ELF-1 (cell line): ENCODE measurements at places on chromosomes 11 and 22.

DNA sequence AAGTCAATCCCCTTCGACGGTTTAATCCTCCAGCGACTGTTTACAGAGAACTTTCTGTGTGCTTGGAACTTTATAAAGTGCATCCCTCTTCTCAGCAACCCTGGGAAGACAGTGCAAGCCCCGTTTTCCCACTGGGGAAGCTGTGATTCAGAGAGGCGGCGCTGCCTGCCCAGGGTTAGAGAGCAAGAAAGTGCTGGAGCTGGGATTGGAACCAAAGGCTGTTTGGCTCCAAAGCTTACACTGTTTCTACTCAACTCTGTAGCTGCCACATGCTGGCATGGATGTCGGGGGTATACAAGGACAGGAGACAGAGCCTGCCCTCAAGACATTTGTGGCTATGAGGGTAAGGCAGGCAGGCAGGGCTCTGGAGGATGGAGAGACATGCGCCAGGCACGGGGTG lies 13.0 kb downstream of the FBLN1 start:
- DNase-seq: no peak

DNA sequence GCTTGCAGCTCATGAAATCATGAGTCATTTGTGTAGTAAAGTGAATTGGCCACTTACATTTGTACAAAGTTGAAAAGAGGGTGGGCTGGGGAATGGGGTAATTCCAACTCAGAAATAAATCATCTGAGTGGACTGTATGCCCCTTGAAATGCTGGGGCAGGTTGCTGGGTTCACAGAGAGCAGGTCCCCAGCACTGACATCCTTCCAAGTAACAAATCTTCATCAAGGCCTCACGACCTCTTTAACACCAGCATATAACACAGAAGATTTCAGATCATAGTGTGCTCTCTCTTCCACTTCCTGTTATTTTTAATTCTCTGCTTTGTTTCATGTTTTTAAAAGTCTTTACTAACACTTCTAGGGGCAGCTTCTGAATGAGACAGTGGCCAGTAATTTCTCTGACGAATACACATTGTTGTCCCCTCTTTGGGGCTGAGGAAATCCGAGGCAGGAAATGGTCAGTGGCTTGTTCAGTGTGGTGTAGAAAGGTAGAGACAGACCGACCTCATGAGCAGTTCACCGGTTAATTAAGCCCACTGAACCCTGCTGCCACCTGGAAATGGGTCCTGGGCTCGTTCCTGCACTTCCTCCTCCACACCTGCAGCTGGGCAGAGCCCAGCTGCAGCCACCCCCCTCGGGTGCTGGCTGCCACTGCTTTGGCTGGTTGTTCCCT lies 127.7 kb downstream of the MAML2 start:
- no peak for DNase-seq

- no peak for DNase-seq
These were observed 1496.5 kb downstream of the FAM181B start for GRCh38 chr11:81237139-81237538.

- peak; percentile 72 for DNase-seq
These were observed 883.9 kb downstream of the BRD1 start for GRCh38 chr22:48943567-48944432.

DNA sequence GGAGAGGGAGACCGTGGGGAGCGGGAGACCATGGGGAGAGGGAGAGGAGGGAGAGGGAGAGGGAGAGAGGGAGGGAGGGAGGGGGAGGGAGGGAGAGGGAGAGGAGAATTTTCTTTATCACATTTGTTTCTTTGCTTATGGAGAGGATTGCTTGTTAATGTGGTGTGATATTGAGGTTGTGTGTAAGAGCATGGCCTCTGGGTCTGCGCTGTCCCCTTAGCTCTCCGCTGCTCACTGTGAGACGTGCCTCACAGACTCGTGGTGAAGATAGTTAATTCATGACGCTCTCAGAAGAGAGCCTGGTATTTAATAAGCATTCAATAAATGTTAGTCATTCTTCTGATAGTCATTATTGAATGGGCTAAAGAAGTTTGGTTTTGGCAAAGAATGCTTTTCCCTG lies 26.2 kb downstream of the PPFIA1 start:
- DNase-seq: no peak

- DNase-seq: no peak
These were observed at the start of gene SCARF2 for GRCh38 chr22:20437613-20438426. TSS of gene SCARF2 (minus strand) at chr22:20437825. CDS start at chr22:20437754, 71 bp downstream.

DNA sequence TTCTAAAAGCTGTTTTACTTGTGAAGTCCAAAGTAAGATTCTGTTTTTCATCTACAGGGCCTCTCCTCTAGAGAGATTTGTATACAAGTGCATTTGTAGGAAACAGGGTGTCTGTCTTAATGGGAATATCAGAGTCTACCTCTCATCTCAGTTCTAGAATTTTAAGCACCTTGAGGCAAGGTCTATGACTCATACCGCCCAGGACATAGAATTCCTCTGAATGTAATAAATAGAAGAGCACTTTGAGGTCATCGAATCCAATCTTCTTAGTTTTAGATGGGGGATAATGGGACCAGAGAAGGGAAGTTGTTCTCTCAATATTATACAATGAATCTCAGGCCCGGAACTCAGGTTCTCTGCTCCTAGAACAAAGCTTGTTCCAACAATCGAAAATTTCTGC lies 101.8 kb upstream of the TIMP3 start:
- DNase-seq: no peak

DNA sequence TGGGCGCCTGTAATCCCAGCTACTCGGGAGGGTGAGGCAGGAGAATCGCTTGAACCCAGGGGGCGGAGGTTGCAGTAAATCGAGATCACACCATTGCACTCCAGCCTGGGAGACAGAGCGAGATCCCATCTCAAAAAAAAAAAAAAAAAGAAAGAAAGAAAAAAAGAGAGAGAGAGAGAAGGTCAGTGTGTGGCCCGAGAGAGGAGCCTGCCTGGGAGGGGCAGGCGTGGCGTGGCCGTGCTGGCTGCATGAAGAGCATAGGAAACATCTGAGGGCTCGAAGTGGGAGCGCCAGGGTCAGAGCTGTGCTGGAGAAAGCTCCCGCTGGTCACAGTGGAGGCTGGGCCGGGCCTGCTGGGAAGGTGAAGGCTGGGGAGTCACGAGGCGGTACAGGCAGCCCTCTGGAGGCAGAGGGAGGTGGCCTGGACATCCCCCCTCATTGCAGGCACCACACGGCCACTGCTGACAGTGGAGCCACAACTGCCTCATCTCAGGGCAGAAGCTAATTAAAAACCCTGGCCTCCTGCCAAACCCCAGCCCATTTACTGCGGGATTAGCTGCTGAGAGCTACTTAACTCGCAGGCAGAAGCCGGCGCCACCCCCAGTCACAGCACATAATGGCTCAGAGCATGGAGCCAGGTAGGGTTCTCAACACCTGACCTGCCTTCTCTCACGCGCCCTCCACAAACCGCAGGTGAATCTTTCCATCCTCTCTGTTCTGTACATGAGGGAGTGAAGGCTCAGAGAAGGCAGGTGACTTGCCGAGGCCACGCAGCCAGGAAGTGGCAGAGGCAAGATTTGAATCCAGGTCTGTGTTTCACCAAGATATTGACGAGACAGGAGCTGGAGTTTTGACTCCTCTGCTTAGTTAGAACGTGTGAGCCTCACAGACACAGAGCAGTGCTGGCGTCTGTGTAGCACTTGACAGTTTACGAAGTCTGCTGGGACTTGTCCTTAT lies 32.6 kb downstream of the NFAM1 start:
- peak; percentile 47 for DNase-seq

DNA sequence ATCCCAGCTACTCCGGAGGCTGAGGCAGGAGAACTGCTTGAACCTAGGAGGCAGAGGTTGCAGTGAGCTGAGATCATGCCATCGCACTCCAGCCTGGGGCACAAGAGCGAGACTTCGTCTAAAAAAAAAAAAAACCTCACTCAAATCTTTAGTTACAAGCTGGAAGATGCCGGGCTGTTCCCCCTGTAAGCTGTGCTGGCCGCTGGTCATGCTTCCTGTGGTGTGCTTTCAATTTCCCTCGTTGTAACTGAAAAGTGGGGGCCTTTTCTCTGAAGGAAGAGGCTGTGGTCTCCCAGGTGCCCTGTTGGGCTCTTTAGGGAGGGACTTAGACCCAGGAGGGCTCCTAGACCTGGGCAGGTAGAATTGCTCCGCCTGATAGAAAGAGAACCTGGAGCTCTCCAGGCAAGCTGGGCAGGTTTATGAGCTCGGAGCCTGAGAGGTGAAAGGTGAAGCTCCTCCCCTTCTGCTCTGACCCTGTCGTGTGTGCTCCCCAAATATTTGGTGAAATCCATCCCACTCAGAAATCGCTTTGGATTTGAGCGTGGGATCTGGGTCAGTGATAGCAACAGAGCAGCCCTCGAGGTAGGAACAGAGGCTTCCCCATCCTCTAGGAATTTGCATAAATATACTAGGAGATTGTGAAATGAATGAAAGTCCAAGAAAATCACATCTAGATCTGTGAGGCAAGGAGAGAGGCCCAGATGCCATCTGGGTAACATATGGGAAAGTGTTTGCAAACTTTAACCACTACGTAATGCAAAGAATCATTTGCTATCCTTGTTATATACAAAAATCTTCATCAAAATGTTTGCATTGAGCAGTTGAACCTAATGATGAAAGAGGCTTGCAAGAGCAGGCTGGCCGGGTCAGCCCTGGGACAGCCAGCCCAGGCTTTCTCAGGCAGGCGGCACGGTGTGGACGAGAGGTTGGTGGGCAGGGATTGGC lies 154.3 kb downstream of the FBXO7 start:
- no peak for DNase-seq

GRCh38 chr11:101668236-101668635 lies 84.4 kb upstream of the TRPC6 start:
- DNase-seq: no peak

GRCh38 chr11:32392840-32393239 lies 42.5 kb downstream of the WT1 start:
- no peak for DNase-seq

DNA sequence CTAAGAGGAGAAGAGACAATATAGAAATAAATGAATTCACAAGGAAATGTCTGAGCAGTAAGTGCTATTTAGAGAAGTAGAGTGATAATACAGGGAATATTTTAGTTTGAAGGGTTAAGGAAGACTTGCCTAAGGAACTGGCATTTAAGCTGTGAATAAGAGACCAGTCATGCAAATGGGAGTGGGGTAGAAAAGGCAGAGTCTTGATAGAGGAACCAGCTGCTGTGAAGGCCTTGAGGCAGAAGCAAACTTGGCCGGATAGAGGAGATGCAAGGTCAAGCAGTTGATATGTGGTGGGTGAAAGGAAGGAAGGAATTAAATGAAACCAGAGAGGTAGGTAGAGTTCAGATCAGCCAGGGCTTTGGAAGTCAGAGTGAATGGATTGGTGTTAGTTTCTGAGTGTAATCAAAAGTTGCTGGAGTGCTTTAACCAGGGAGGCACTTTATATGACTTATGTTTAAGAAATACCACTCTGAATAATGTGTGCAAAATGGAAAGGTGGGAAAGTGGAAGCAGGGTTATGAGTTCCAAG lies 198.4 kb upstream of the SESN3 start:
- no peak for DNase-seq

GRCh38 chr11:113593698-113594308 lies 112.3 kb downstream of the TMPRSS5 start:
- DNase-seq: no peak

- DNase-seq: peak; percentile 67
These were observed 723 bp upstream of the C22orf31 start for GRCh38 chr22:29062286-29062821.

DNA sequence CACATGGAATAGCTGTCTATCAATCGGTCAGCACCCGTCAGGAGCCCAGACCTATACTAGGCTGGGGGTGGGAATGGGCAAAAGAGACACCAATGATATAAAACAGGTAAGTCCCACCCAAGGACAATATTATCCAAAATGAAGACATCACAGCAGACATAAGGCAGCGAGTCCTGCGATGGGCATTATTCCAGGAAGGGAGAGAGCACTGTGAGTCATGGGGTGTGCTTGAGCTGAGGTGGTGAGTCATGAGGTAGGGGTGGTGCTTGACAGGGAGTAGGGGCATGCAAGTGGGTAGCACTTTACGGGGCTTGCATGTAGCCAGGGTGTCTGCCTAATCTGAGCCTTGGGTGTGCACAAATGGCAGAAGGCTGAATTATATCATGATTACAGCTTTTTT lies 605.0 kb upstream of the CADM1 start:
- DNase-seq: no peak

GRCh38 chr22:39148026-39148726 lies 4.3 kb downstream of the CBX7 start:
- DNase-seq: no peak
